ENCODE measurements at places on chromosomes 16 and 17.

GRCh38 chr17:45883063-45883462 lies 11.3 kb upstream of the MAPT start:
- no peak for DNase-seq

- DNase-seq = no peak
Measured at GRCh38 chr16:85524630-85525419, 88.3 kb upstream of the GSE1 start.

GRCh38 chr17:35373534-35373983 lies at the start of gene SLFN11:
Gene SLFN11 (minus strand): TSS chr17:35373621. CDS start chr17:35363807, 9,814 bp downstream.
- peak; percentile 91 for DNase-seq

- DNase-seq = no peak
Measured at GRCh38 chr17:43667947-43668348, 6.2 kb upstream of the MEOX1 start.

GRCh38 chr16:87474566-87474996 lies 18.2 kb downstream of the ZCCHC14 start:
- DNase-seq = no peak

- DNase-seq = no peak
Measured at GRCh38 chr16:87808108-87808507, 42.3 kb upstream of the KLHDC4 start.

DNA sequence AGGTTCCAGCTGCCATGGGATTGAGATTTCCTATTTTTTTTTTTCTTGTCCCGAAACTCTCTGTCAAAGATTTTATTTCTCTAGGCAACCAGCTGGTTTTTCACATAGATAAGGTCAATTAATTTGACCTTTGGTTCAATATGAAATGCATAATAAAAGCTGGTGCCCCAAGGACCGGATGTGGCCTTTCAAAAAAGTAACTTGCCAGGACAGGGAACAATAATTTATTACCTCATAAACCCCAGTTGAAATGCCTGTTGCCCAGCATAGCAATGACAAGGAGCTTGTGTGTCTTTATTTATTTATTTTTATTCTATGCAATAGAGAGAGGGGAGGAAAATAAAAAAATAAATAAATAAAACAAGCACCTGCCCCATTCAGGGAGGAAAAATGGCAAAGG lies 472.7 kb downstream of the KCNJ2 start:
- no peak for DNase-seq

GRCh38 chr16:73034374-73034773 lies 13.6 kb downstream of the ZFHX3 start:
- no peak for DNase-seq

DNA sequence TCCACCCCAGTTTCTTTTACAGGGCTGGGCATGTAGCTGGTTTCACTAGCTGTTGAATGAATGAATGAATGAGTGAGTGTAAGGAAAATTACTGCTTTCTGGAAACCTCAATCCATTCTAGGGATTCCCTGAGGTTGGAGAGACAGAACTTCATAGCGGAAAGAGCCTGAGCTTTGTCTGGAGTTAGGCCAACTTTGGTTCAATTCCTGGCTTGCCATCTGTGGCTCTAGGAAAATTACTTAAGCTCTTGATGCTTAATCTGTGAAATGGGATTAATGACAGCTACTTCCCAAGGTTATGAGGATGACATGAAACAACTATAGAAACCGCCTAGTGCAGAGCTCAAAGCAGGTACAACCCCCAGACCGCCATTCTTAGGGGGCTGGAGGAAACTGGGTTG lies 76.3 kb upstream of the AXIN2 start:
- DNase-seq = no peak

DNA sequence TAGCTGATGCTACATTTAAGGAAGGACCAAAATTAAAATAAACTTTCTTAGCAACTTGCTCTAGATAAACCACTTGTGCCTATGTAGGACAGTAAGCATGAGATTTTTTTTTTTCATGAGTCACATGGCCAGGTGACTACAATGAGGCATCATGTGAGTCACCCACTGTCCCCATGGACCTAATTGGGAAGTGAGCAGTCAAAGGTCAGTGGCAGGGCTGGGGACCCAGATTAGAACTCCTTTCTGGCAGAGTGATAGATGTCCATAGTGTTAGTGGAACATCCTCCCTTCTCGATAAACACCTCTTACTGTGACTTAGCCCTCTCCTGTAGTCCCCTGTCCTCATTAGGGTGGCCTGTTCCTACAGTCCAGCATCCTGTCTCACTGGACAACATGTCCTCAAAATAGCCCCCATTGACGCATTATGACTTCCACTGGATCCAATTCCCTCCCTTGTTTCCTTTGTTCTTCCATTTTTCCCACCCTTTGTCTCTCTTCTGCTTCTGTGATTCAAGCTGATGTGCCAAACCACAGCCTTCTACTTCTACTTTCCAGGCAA lies 12.4 kb downstream of the ITGB3 start:
- DNase-seq = no peak

DNA sequence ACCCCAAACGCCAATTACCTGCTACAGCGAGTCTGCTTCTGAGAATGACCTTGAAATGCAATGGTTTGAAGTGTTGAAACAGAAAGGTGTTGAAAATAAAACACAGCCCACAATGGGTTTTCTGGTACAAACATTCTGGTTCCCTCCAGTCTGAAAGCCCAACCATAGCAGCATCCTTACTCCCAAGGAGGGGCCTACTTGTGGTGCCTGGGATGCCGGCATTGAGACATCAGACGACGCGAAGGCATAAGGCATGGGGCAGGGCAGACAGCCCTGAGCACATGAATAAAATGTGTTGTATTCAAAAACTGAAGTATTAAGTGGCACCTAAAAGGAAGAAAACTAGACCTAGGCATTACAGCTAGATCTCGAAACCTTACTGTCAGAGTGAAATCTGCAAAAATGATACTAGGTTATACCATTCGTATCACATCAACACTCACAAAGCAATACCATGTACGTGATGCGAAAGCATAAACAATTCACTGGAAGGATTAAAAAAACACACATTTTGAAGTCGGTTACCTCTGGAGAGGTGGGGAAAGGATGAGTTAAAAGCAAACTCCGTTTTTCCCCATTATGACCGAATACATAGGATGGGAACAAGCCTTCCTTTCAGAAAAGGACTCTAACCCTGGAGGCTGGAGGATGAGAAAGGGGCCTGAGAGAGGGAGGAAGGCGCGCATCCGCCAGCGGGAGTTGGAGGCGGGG lies 702 bp downstream of the NUDT21 start:
- DNase-seq = no peak

DNA sequence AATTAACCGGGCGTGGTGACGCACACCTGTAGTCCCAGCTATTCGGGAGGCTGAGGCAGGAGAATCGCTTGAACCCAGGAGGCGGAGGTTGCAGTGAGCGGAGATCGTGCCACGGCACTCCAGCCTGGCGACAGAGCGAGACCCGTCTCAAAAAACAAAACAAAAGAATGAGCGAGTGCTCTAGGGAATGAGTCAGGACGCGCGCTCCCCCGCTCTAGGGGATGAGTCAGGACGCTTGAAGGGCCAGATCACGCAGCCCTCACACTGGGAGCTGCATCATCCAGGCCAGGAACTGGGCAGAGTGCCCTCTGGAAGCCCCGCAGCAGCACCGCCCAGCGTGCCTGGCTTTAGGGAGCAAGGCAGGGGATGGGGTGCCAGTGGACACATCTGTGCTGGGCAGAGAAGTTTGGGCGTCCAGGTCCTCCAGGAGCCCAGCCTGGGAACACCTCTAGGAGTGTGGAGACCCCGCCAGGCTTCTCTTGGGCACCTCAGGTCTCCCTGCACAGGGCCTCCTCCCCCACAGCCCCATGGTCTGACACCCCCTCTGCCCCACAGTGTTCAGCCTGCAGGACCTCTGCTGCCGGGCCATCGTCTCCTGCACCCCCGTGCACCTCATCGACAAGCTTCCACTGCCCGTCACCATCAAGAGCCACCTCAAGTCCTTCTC lies 3.9 kb upstream of the WFIKKN1 start:
- DNase-seq = no peak

- no peak for DNase-seq
Measured at GRCh38 chr16:89154390-89155183, 17.0 kb upstream of the CDH15 start.

GRCh38 chr16:4288148-4288921 lies 15.5 kb upstream of the TFAP4 start:
- peak; percentile 87 for DNase-seq

GRCh38 chr16:78838276-78838675 lies 738.8 kb downstream of the WWOX start:
- no peak for DNase-seq

DNA sequence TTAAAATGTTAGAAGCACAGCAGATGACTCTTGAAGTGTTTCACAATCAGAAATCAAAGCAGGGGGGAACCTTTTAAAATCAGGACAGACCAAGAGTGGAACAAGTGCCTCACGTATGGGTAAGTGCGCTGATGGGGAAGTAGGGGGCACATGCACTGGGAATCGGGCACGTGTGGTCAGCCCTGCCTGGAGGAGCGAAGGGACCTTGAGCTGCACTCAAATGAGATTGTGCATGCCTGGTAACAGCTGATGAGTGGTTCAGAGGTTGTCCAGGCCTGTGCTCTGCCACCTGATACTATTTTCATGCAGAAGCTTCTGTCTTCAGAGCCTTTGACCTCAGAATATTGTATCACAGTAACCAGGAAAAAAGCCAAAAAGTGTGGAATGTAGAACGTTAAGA lies 13.7 kb upstream of the XYLT2 start:
- DNase-seq = no peak

GRCh38 chr17:42270596-42270995 lies 5.6 kb downstream of the STAT5B start:
- DNase-seq = no peak

GRCh38 chr17:30580916-30581315 lies 103.7 kb downstream of the GOSR1 start:
- DNase-seq = no peak

- no peak for DNase-seq
Measured at GRCh38 chr17:75876938-75877751, 1.2 kb downstream of the TRIM47 start.

- DNase-seq = no peak
Measured at GRCh38 chr17:53234138-53234537, 588.6 kb upstream of the KIF2B start.

- no peak for DNase-seq
Measured at GRCh38 chr16:57143149-57143921, 42.5 kb downstream of the PSME3IP1 start.

Data from activated CD8-positive, alpha-beta memory T cell treated with anti-CD3 and anti-CD28 coated beads, Interleukin-2, amount 50 U/mL, for 4 hours (primary cell).